ENCODE measurements at places on chromosomes 6 and 20. TPM values are rescaled to one million over a fixed set of nuclear protein-coding genes. Genes with fewer than 3 reads are reported as not detected.

- DNase-seq: no peak
Measured at GRCh38 chr6:63507096-63507495, 65.2 kb upstream of the LOC128125822 start.

The DNAJC5 gene
- total RNA-seq: 80.6 TPM

The STAU1 gene
- 54.9 TPM for total RNA-seq

GRCh38 chr6:110643175-110643574 lies 166.8 kb upstream of the SLC22A16 start:
- no peak for DNase-seq

GRCh38 chr6:152423216-152424103 lies 213.7 kb downstream of the SYNE1 start:
- DNase-seq: no peak

DNA sequence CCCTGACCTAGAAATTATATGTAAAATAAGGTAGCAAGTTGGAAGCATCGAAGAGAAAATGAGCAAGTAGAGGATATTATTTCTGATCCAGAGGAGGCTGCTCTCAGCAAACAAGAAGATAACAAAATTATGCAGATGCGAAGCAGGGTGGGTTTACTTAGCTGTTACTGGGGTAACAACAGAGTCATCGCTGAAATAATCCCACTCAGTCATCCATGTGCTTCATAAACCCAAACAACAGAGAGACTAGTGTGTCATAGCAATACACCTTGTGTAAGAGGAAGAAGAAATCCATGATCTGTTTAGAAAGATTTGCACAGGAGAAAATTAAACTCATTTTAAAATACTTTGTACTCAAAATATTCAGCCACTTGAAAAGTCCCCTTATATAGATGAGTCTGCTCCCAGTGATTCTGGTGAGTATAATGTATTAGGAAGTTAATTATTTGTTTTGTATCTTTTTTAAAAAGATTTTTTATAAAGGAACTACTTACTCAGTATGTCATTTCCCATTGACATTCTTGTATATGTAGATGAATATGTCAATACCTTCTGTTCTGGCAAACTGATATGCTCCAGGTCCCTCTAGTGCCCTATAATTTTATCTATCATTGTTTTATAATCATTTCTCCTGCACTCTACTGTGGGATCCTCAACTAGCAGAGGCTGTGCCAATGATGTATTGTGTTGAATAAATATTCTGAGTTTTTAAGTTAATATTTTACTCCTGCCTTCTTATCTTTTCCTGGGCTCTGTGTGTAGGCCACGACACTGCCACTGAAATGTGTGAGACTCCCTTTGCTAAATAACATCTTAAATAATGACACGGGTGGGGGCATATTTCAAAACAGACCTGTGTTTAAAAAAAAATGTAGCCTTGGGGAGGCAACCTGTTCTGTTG lies 8.6 kb upstream of the HIVEP2 start:
- no peak for DNase-seq

DNA sequence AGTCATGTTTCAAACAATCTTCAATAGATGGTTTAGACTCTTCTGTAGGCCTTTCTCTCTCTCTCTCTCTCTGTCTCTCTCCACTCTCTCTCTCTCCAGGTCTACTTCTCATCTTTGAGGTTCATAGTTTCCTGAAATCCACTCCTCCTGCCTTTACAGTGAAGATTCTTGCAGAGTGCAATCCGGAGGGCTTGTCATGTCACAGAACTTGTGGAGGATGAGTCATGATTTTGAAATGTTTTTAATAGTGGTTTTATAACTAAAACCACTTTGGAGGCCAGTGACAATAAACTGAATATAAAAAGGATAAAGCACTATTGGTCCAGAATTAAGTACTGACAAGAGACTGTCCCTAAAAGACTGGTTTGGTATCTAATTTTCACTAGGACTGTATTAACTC lies 156.3 kb downstream of the KIF6 start:
- DNase-seq: no peak

The FRMD1 gene
- total RNA-seq: 0.66 TPM

GRCh38 chr6:163438940-163439335 lies 24.4 kb downstream of the QKI start:
- no peak for DNase-seq

DNA sequence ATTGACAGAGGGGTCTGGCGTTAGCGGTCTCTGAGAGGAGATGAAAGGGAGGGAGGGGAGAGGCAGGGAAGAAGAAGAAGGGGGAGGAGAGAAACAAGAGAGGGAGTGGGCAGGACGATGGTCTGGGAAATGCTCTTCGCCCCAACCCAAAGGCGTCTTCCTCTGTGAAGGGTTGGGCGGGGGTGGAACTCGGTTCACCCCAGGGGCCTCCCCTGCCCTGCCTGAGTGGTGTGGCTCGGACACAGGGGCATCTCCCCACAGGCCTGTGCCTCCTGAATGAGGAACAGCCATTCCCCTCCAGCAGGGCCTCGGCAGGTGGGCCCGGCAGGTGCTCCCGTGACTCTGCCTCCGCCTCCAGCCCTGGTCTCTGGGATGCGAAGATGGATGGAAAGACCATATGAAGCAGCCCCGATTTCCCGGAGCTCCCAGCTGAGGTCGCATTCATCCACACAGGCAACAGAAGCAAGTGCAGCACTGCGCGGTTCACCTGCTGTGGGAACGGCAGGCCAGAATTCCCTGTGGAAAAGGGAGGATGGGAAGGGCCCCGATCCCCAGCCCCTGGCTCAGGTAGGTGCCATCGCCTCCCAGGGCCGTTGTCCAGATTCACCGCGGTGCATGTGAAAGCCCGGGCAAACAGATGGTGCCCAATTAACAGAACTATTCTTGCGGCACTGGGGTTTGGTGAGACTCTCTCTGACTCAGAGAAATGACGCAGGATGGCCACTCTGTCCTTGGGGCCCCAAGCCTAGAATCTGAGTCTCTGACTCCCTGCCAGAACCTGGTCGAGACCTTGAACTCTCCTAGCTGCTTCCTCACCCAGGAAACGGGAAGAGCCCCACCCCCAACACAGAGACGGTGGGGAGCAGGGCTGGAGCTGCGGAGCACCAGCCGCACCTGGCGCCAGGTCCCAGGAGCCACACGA lies 29.4 kb upstream of the RPS6KA2 start:
- peak; percentile 61 for DNase-seq

DNA sequence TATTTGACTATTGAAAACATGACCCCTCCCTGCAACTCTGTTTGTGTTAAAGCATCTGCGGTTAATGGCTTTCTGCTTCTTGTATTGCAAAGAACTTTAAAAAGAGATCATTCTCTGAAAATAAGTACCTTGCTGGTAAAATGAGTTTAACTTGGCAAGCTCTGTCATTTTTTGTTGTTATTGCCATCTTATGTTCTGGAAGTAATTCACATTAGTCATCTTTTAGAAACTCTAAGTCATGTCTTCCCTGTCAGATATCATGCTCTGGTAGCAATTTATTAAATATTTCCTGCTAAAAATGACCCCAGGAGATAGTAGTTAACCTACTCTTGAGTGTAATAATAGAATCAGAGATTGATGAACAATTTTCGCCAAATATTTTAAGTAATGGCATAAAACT lies 890.6 kb downstream of the KIF16B start:
- DNase-seq: no peak

The DEFB118 gene
- total RNA-seq: not detected

All from spinal cord (tissue), 10 donors.